Occipital lobe (tissue), 3 donors: ENCODE measurements at places on chromosomes 6 and 20.

DNA sequence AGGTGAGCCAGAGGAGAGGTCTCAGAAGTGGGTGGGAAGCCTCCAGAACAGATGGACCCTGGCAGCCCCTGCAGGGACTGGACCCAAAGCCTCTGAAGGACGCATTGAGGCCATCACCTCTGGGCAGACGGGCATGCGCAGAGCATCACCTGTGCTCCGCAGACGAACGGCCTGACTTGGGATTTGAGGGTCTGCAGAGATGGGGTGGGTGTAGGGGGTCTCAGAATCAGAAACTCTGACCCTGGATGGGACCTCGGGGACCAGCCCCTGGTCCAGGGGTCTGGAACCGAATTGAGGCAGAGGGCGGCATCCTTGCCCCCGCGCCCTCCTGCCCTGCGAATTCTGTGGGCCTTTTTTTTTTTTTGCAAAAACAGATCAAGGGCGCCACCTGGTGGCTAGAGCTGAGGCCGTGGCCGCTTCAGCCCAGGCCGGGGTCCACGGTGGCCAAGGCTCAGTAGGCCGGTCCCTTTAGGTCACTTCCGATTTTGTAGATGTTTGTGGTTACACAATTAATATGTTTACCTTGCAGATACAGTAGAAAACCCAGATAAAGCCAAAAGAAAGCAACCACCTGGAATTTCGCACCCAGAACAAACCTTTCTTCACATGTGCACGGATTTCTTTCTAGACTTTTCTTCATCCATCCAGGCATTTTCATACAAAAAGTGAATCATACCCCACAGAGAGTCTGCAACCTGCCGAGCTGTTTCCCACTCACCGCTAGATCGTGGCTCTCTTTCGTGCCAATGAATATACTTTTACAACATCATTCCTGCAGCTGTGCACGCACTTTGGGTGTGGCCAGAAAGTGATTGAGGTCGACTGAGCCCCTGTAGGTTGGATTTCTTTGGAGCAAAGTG, 25.9 kb downstream of the ZBP1 start:
- DNase-seq = no peak

DNA sequence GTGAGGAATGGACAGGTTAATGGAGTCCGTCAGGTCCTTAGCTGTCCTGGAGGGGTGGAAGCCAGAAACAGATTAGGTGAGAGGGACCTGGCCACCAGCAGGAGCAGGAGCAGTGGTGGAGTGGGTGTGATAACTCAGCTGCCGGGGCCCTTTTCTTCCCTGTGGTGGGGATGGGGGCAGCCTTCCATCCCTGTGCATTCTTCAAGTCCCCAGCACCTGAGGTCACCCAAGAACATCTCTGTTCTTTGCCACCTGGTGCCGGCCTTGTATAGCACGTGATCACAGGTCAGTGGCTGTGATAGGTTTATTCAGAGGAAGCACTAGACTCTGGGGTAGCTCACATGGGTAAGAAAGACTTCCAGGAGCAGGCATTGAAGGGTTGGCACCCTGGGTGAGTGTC, 16.6 kb downstream of the ERGIC3 start:
- no peak for DNase-seq

GRCh38 chr6:169895000-169895759, 143.8 kb downstream of the ERMARD start:
- DNase-seq = no peak

GRCh38 chr6:149717255-149717587, 680 bp downstream of the LATS1 start:
- DNase-seq = no peak

DNA sequence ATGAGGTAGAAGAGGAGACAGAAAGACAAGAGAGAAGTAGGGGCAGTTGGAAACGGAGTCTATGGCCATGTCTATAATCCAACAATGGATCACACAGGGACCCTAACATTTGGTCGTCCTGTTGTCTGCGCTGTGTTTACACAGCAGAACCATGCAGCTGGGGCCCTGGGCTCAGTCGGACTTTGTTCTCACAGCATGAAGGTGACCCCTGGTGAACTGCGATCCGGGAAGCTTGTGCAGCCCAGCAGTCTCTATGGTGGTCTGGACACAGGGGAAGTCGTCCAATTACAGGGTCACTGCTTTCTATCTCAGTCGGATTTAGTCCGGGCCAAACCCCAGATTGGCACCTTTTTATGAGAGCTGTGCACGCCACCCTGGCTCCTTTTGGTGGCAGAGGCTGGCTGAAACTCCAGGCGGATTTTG, 153.6 kb downstream of the FOXA2 start:
- DNase-seq = no peak

DNA sequence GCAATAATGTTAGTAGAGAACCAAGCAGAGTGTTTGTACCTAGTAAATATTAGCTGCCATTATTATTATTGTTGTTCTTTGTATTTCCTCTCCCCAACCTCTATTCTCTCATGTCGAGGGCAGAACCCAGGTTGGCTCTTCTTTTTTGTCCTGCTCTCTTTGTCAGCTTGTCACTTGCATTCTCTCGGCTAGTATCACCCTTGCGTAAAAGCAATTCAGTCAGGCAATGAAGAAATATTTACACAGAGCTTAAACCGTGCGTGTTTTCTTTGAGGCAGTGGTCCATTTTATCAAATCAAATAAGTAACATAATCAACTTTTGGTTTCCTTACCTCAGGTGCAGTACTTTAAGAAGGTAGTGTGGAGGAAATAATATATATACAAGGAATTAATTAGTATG, 83.9 kb downstream of the TULP4 start:
- DNase-seq = no peak

- DNase-seq = no peak
These were observed 12.6 kb downstream of the AFDN start for GRCh38 chr6:167839343-167839742.

GRCh38 chr20:23224806-23225205, 125.8 kb upstream of the NXT1 start:
- no peak for DNase-seq

GRCh38 chr6:146545581-146545980, 1.9 kb downstream of the RAB32 start:
- DNase-seq = no peak

GRCh38 chr20:55175081-55175480, 699.7 kb downstream of the DOK5 start:
- no peak for DNase-seq

DNA sequence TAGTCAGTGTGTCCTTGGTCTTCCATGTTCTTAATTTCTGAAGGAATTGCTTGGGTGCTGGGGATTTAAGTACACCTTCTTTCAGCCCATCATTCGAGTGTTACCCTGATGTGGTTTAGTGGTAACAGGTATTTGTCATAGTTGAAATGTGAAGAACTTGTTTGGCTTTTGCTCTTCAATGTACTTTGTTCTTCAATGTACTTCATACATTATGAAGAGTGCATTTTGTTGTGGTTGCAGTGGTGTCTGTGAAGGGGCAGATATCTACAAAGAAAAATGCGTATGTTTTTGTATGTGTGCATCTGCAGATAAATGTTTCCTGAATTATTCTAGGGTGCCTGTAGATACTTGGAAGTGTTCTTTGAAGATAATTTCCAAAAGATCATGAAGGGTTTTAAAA, 111.2 kb upstream of the SUPT3H start:
- no peak for DNase-seq

DNA sequence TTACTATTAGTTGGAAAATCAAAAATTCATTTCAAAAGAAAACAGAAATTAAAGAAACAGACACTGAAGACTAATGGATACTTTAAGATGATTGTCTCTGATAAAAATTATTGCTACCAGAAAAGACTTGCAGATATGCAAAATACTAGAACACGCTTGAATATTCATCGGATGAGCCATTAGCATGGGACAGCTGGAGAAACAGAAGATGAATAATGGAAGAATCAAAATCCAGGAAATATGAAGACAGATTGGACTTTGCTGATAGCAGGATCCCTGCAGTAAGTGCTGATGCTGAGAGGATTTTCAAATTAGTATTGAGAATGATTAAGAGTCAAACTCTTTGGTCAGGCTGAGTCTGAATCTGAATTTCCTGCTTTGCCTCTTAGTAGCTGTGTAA, 169.4 kb downstream of the EYS start:
- no peak for DNase-seq

DNA sequence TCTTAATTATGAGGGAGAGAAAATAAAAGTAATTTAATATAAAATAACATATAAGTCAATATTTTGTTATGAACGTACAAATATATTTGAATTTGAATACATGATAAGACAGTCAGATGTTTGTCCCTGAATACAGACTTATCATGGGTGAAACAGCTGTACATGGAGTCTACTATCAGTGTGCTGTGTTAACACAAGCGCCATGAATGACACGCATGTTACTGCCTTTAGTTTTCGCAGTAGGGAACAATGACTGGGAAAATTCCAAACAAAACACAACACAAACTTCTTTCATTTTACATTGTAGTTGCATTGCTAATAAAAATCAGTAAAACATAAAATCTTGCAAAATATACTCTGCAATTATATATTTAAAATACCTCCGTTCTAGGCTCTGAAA, 108.6 kb downstream of the FBXO5 start:
- DNase-seq = no peak

GRCh38 chr6:166275714-166276166, 32.5 kb downstream of the PRR18 start:
- DNase-seq = peak; percentile 60

DNA sequence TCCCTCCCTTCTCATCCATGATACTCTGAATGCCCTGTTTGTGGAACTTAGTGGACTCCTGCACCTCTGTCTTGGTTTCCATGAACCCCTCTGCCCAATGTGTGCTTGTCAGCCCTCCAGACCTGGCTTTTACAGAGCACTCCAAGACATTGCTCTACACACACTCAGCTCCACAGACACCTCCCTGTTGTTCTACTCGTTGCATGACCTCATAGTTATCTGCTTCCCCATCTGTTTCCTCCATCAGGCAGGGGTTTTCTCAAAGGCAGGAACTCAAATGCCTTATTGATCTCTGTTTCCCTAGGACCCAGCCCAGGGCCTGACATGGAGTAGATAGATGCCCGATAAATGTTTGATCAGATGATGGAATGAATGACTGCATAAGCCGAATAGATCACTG, 13.3 kb downstream of the PLCG1 start:
- DNase-seq = no peak

- DNase-seq = no peak
These were observed 13.1 kb upstream of the PBOV1 start for GRCh38 chr6:138231381-138231886.

GRCh38 chr6:161228096-161228495, 45.8 kb downstream of the AGPAT4 start:
- no peak for DNase-seq

DNA sequence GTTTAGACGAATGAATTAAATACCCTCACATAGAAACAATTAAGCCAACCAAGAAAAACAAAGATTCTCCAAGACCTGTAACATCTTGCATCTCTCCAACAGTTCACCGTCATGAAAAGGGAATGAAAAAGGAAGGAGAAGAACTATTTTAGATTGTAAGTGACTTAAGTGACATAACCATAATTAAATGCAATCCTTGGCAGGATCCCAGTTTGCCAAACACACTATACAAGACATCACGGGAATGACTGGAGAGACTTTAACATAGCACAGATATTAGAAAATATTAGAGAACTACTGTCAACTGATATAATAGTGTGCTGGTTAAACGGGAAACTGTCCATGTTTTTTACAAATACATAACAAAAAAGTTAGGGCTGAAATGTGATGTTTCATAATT, 22.2 kb downstream of the EPB41L2 start:
- no peak for DNase-seq

DNA sequence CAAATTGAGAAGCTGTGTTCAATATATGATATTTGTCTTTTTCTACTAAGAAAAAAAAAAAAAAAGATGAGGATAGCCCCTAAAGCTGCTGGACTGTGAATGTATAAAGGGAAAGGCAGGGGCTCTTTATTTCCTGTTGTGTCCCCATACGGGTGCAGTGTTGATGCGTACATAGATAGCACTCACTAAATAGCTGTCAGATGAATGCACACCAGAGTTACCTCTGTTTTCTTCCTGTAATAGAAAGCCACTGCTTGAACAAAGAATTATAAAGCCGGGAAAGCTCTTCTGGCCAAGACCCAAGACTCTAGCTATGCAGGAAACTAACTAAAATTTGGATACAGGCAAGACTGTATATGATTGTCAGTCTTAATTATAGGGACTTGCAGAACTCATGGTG, 260.0 kb downstream of the FARS2 start:
- no peak for DNase-seq

- DNase-seq = no peak
These were observed 141.5 kb upstream of the TOP1 start for GRCh38 chr20:40887105-40887504.

GRCh38 chr20:38144598-38144973, 20.5 kb downstream of the TGM2 start:
- no peak for DNase-seq

- no peak for DNase-seq
These were observed 174.2 kb upstream of the FUT9 start for GRCh38 chr6:95841560-95841959.

- no peak for DNase-seq
These were observed 62.0 kb downstream of the ARID1B start for GRCh38 chr6:156839129-156839528.

GRCh38 chr20:45449528-45449927, 20.0 kb upstream of the WFDC2 start:
- DNase-seq = no peak

DNA sequence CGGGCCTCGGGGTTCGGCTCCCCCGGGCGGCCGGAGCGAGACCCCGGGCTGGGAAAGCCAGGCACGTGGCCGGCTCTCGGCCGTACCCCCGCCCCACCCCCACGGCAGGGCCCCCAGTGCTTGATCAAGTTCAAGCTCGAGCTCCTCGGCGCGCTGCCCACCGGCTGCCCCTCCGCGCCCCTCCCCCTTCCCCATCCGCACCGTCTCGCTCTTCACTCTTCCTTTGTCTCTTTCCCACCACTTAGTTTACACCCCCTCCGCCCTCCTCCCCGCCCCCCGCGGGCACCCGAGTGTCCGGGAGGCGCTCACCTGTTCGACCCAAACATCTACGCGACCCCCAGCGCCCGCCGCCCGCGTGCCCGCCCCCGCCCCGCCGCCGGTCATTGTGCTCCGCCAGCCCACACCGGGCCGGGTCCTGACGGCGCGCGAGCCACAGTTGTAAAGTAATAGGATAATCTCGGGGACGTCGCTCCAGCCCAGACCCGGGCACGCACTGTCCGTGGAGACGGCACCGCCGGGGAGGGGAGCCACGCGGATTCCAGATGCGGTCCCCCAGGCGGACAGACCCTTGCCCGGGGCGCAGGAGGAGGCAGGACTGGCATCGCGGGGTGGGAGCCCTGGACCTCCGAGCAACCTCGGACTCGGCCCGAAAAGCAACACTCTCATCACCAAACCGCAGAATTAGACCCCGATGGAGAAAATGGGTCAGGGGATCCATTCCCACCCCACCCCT, 100.7 kb downstream of the NOL4L start:
- no peak for DNase-seq

GRCh38 chr6:20955131-20955530, 420.9 kb downstream of the CDKAL1 start:
- DNase-seq = no peak

- DNase-seq = no peak
These were observed 1.4 kb downstream of the LAMP5 start for GRCh38 chr20:9515741-9516233.

- no peak for DNase-seq
These were observed 1.1 kb upstream of the PBOV1 start for GRCh38 chr6:138219398-138219797.

- DNase-seq = no peak
These were observed 14.3 kb upstream of the CHRNA4 start for GRCh38 chr20:63375438-63375837.
